ENCODE measurements at places on chromosomes 16 and 17. TPM values are rescaled to one million over a fixed set of nuclear protein-coding genes. Genes with fewer than 3 reads are reported as not detected.

The FOXN1 gene
- total RNA-seq: not detected

The LRRC46 gene
- under 0.01 TPM for total RNA-seq

The ETV4 gene
- 16.8 TPM for total RNA-seq

The IGF2BP1 gene
- total RNA-seq: 1.9 TPM

The GPR179 gene
- total RNA-seq: not detected

The TLK2 gene
- 34.2 TPM for total RNA-seq

The MPV17L gene
- not detected for total RNA-seq

The CHST4 gene
- not detected for total RNA-seq
